ENCODE measurements at places on chromosomes 1 and 21.

GRCh38 chr1:151199873-151200581, 1.7 kb downstream of the PIP5K1A start:
- peak; percentile 82 for DNase-seq

GRCh38 chr1:160373696-160374095, 6.8 kb downstream of the NHLH1 start:
- no peak for DNase-seq

DNA sequence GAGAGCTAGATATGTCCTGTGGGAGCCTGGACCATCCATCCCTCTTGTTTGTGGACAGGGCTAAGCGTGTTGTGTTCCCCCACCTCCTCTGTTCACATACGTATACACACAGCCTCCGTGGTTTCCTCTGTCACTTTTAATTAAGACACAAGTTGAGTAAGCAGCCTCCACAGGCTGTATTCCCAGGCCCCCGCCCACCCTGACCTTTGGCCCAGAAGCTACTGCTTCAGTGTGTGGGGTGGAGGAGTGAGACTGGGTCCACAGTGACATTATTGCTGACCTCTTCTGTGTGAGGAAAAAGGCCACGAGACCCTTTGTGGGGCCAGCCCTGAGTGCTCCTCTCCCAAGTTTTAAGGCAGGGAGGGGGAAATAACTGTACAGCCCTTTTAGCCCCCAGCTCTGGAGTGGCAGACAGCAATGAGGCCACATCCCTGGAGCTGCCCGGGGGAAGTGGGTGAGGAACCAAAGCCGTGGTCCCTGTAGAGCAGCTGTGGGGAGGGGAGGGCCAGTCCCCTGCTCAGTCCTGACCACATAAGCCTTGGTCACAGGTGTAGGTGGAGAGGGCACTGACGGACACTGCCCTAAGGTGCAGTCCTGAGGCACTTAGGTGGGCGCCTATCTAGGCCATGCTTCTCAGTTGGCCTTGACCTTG, 4.4 kb downstream of the ELOVL1 start:
- no peak for DNase-seq

DNA sequence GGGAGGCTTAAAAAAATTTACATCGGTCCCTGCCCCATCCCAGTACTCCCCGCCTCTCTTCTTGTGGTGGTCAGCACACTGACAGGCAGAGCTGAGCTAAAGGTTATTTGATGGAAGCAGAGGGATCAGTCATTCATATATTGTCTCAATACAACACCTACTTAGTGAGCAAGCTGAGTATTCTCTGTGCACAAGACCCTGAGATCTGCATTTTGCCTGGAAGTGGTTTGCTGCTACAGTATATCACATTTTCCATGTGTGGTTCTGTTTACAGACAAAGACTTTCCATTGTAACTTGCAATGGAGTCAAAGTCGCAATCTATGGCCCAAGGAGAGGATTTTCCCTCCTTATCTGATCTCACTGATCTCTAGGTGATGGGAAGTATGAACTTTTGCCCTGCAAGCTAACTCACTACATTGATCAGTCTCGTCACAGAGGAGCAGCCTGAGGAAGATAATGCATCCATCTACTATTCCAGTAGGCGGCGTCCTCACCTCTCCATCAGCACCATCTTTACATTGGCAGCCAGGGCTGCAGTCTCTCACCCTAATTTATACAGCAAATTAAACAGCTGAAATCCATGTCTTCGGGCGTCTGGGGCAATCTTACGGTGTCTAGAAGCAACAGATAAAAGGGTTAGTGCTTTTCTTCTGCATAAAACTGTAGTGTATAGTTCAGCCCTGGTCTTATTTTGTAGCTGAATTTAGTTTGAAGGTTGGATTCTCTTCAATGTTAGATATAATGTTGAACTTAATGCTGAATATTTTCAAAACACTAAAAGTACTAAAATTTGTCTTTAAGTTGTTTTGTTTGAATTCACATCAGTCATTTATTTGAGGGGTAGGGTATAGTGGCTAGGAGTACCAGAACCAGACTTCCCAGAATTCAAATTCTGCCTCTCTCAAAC, 3.2 kb upstream of the TRAF5 start:
- no peak for DNase-seq

DNA sequence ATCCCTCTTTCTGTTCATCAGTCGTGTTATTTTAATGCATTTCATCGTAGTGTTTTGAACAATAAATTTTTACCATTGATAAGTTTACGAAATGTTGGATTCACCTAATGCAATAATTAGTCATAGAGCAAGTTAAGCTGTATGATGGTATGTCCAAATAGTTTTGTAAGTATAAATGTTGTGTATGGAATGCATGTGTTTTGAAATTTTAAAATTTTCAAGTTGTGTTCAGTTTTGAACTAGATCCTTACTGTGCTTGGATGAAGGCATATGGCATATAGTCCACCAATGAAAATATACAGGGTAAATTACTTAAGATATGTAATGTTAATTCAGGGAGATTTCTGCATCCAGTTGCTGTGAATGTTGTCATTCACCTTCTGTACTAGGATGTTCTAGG, 2.3 kb downstream of the ZMYM4 start:
- DNase-seq = no peak

DNA sequence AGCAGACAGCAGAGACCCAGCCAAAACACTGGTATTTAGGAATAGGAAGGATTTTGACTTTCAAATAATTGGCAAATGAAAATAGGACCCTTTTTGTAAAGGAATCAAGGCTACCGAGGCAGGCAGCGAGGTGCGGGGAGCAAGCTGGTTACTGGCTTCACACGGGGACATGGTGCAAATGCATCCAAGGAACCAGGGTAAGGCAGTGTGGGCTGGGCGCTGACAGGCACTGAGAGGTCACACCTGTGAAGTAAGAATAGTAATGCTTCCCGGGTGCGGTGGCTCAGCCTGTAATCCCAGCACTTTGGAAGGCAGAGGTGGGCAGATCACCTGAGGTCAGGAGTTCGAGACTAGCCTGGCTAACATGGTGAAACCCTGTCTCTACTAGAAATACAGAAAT, 15.5 kb downstream of the CHAF1B start:
- no peak for DNase-seq

- DNase-seq = no peak
These were observed 4.3 kb upstream of the CLEC20A start for GRCh38 chr1:178500936-178501554.

DNA sequence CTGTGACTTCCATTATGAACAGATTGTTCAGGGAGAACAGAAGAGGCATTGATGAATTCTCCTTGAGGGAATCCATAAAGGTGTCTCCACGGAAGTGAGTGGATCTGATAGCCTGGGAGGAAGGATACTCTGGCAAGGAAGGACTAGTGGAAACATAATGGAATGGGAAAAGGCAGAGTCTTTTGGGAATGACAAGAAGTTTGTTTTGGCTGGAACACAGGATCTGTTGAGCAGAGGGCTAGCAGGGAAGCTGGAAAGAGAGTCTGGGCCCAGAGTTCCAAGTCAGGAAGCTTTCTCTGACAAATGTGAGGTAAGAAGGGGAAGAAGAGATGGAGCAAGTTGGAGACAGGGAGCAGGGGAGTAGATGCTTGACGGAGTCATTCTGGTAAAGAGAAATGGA, 8.1 kb downstream of the ADAMTS5 start:
- DNase-seq = no peak

- no peak for DNase-seq
These were observed 21.6 kb downstream of the RAVER2 start for GRCh38 chr1:64766429-64766828.

- no peak for DNase-seq
These were observed 25.9 kb upstream of the MFSD2A start for GRCh38 chr1:39928809-39929587.

GRCh38 chr1:53666566-53666965, 72.4 kb downstream of the GLIS1 start:
- no peak for DNase-seq

DNA sequence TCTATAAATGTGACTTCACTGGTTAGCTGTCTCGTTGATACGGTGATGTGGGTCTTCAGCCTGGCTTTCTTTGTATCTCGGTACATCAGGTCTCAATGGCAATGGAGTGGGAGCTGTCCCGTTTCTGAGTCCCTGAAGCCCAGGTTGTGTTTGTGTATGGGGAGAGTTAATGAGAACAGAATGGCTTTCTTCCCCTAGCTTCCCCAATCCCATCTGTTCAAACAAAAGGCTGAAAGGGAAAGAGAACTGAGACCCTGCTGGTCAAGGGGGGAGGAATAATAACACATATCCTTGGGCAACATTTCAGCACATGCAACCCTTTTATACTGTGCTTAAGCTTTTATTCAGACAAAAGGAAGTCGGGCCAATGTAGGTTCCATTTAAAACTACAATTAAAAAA, 28.4 kb upstream of the CASQ2 start:
- no peak for DNase-seq

DNA sequence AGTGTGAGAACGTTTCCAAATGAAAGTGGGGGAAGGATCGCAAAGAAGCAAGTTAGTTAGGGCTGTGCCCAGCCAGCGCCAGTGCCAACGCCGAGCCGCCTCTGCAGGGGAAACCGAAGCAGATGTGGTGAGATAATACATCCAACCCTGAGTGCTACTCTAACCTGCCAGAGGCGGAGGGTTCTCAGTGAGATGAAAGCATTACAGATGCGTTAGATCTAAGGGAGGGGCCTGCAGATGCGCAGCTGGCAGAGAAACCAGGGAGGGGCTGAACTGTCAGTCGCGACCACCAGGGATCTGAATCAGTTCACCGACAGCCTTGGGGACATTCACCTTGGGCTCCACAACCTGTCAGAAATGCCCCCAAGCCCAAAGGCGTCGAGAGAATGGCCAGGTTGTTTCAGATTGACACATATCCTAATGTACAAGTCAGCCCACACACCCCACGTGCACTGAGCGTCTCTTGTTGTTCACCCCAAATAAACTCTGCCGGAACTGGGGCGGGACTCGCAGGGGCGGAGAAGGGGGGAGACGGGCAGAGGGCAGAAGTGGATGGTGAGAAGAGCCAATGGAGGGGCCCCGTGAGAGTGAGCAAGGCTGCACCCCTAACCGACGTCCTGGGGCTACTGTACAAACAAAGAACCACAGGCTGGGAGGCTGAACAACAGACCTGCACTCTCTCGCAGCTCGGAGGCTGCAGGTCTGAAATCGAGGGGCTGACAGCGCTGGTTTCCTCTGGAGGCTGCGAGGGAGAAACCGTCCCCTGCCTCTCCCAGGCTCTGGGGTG, 8.7 kb upstream of the UMODL1 start:
- DNase-seq = no peak

DNA sequence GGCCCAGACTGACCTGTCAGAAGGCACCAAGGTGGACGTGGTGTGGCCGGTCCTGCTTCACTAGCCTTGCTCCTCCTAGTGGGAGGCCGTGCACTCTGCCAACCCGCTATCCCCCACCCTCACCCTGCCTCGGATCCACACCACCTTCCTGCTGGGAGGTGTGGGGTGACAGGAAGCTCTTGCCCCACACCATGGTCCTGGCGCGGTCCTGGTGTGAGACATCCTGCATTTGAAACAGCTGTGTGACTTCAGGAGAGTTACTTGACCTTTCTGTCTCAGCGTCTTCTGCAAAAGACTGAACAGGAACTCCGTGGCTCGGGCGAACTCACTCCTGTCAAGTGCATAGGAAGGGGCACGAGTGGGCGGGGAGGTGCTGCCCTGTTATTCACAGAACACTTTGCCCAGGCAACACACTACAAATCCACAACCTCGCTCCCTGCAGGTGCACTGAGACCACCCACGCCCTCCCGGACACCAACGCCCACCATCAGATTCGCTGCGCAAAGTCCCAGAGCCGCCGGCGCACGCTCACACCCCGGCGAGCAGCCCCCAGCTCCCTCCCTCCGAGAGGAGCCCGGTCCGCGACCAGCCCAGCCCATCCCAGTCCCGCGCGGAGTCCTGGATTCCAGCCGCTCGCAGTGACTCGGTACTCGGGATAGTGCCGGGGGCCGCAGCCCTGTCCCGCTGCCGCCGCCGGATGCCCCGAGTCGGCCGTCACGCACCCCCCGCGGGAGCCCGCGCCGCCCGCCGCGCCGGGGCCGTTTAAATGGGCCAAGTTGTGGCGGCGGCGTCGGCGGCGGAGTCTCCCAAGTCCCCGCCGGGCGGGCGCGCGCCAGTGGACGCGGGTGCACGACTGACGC, at the start of gene SAMD11:
Gene SAMD11, plus strand, starts transcription at position 793 of the 860 bp plus-strand sequence. CDS start 509 bp downstream, outside the sequence.
- no peak for DNase-seq

- no peak for DNase-seq
These were observed 185.5 kb downstream of the ZNF281 start for GRCh38 chr1:200224315-200224714.

DNA sequence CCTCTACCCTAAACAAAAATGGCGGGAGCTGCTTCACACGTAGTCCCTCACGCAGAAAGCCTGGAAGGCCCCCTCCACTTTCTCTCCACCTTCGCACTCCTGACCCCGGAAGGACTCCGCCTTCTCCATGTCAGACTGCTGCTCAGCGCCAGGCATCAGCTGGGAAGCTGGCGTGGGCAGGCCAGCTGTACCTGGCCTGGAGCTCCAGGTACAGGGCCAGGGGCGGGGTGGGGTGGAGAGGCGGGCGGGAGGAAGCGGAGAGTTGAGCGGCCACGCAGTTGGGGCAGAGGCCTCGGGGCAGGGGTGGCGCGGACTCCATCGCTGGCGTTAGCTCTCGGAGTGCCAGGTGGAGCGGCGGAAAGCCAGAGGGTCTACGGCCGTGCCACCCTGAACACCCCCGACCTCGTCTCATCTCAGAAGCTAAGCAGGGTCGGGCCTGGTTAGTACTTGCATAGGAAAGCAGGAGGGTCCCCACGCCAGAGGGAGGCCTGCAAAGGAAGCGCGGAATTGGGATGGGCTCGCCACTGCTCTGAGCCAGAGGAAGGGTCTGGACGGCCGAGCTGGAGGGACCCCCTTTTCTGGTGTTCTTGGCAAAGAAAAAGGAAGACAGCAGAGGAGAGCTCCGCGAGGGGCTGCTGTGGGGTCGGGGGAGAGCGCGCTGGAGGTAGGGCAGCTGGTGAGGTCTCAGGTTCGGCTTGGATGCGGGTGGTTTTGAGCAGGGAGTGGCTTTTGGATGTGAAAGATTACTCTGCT, at the start of gene MIGA1:
Gene MIGA1, plus strand, starts transcription at position 121 of the 753 bp plus-strand sequence. CDS start 3,604 bp downstream, outside the sequence.
- no peak for DNase-seq
